HTR-8/SVneo (cell line): ENCODE measurements at places on chromosomes 6 and 20.

- no peak for DNase-seq
Observed at GRCh38 chr20:38828514-38829295, 23.2 kb downstream of the PPP1R16B start.

GRCh38 chr20:12090920-12091319 lies 173.2 kb downstream of the BTBD3 start:
- no peak for DNase-seq

GRCh38 chr6:168322966-168323365 lies 3.4 kb upstream of the DACT2 start:
- no peak for DNase-seq

- no peak for DNase-seq
Observed at GRCh38 chr6:105492706-105493673, 90.1 kb upstream of the PREP start.

DNA sequence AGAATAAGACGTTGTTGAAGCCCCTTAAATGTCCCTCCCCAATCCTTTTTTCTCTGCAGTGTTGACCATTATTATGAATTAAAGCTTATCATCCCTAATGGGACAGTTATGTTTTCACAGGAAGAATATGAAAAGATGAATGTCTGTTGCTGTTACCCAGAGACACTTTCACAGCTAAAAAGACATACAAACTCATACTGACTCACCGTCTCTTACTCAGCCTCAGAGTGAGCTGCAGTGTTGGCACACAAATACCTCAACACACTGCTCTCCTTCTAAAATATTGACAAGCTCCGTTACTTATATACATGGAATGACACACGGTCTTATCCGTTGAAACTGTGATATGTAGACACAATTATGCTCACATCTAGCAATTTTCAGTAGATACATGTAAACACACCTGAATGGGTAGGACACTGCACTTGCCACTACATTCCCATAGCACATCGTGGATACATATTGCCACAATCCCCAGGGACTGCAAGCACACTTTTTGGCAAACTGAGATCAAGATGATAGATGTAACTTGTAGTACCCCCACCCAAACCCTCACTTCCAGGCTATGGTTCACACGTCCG lies 9.6 kb upstream of the SAPCD1 start:
- no peak for DNase-seq

GRCh38 chr6:80523531-80523997 lies 417.1 kb downstream of the BCKDHB start:
- DNase-seq: no peak

DNA sequence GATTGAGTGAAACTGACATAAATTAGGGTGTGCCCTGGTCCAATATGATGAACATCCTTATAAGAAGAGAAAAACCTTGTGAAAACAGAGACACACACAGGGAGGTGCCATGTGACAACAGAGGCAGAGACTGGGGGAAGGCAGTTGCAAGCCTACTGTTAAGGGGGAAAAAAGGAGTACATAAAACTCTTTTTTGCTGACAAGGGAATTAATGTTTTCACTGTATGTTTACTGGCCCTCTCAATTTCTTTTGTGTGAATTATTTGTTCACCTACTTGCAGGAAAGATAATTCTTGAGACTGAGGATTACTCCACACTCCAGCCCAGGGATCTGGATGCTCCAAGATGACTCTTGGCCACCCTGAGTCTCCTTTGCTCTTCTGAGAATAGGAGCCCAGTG lies 12.1 kb upstream of the NRSN1 start:
- no peak for DNase-seq

DNA sequence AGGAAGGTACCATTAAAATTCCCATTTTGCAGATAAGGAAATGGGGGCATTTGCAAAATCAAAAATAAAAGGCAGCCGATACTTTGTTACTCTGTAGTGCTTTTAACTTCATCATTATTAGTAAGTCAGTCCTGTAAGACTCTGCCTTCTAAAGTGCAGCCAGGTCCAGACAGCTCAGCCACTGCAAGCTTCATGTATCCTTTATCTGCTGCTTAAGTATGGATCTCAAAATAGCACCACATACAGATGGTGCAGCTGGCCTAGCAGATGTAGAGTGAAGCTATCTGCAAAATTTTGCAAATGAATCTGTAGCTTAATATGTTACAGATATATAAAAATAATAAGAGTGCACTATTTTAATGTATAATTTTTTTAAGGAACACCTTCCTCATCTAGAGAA lies 53.4 kb downstream of the NUS1 start:
- no peak for DNase-seq

GRCh38 chr6:163971841-163972838 lies 557.6 kb downstream of the QKI start:
- no peak for DNase-seq

DNA sequence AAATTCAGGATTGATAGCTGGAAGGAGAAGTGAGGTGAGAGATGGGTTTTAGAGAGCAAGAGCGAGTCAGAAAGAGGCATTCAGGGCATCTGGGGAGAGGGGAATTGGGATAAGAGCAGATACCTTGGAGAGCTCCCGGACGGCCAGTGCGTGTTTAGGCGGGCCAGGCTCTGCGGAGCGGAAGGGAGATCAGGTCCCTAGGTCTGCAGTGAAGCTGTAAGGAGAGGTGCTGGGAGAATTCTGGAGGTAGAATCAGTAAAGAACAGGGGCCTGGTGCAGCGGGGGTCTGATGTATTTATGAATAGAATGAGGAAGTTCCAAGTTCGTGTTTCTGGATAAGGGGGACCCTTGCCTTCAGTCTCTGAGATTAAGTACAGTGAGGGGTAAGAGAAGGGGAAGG lies 47.4 kb upstream of the FAM83D start:
- DNase-seq: peak; percentile 49

GRCh38 chr20:3981132-3981452 lies 34.3 kb downstream of the RNF24 start:
- DNase-seq: no peak

DNA sequence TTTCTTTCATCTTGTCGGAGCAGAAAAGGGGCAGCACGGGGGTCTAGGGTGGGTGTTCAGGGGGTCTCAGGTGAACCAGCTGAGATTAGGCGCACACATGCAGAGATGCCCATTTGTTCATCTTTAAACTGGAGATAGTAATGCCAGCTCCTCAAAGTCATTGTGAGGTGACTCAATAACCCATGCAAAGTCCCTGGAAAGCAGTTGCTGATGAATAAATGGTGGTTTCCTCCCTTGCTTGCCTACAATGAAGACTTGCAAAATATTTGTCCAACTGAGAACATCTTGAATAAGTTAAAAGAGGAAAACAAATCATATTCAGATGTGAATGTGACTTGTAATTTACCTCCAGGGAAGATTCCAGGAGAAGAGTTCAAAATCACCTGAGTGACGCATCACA lies 206.9 kb downstream of the LY86 start:
- no peak for DNase-seq

GRCh38 chr6:91464201-91464600 lies 877.3 kb upstream of the MAP3K7 start:
- DNase-seq: no peak

GRCh38 chr6:24053057-24053456 lies 73.0 kb upstream of the NRSN1 start:
- DNase-seq: no peak

GRCh38 chr6:40411881-40412280 lies 175.3 kb downstream of the LRFN2 start:
- no peak for DNase-seq

GRCh38 chr20:23207826-23208540 lies 121.9 kb upstream of the CD93 start:
- no peak for DNase-seq

DNA sequence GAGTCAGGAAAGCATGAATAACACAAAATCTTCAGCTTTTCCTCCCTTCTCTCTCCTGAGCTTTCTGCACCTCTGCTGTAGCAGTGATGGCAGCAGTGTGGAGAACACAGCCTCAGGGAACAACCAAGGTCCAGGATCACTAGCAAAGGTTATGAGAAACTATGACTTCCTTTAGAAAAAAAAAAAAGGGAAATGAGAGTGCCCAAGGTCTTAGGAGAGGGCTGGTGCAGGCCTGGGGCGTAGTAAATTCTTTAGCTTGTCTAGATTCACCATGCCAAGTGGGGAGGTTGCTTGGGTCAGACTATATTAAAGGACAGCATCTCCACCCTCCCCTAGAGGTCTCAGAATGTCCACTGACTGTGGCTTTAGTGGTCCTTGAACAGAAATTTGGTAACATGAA lies 40.4 kb upstream of the POLR1H start:
- DNase-seq: no peak

DNA sequence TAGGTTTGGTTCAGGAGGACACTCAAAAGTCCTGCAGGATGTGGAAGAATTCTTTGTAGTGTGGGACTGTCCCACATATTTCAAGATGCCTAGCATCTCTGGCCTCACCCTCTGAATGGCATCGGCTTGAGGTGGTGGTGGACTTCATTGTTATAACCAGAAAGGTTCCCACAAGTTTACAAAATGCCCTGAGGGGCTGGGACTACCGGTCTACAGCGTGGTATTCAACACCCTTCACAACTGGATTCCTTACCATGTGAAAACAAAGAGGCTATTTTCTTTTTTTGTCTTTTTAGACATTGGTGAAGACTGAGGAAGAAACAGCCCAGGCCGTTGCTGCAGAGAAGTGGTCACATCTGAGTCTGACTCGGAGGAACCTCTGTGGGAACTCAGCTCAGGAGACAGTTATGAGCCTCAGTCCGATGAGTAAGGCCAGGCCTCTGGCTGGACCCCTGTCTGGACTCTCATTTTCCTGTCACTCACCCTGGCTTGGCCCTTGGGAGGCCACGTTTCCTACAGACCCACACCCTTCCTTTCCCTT lies 15.2 kb downstream of the PGBD1 start:
- DNase-seq: no peak

DNA sequence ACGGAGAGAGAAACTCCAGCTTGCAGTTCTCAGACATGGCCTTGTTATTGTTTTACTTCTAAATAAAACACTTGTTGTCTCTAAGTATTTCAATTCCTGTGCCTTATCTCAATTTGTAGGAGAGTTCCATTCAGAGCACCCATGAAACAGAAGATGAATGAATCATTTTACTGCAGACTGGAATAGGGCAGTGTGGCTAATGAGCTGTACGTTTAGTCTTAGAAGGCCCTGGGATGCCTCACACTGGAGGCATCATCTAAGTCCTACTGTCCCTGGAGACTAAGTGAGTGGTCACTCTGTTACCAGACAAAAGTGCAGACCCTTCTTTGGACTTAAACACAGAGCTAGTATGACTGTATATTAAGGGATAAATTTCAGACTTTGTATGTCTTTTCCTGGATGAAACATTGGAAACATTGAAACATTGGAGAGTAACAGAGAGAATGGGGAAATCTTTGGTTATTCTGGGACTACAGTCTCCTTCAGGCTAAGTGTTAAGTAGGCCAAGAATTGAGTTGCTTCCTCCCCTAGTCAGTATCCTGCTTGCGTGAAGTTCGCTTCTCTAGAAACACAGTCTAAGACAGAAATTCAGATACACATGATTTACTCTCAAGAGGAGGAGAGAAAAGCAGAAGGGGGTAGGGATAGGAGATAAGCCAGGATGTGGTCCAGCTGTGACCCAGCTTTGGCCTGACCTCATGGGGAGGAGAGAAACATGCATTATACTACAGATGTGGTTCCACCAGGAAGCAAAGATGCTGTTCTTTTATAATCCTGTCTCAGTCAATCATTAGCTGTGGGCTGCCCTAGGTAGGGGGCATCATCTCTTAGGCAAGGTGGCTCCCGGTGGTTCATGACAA lies 167.4 kb upstream of the BMP2 start:
- DNase-seq: no peak

- DNase-seq: no peak
Observed at GRCh38 chr6:131955876-131956275, 4.7 kb upstream of the CCN2 start.

GRCh38 chr6:90080876-90081481 lies 186.7 kb downstream of the GJA10 start:
- DNase-seq: no peak

DNA sequence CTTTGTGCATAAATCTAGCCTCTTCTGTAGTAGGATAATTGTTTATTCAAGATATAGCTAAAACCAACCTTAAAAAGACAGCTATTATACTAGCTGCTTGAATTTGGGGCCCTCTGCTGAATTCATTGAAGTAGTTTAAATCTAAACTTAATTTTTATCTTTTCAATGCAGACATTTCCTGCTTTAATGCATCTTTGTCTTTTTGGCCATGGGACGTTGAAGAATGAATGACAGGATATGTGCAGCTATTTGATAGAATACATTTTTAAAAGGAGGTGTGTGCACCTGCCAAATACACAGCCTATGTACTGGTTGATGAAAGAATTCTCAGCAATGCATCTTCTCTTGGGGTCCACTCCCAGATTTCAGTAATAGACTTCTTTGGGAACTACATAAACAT lies 524.9 kb downstream of the PHF3 start:
- no peak for DNase-seq

DNA sequence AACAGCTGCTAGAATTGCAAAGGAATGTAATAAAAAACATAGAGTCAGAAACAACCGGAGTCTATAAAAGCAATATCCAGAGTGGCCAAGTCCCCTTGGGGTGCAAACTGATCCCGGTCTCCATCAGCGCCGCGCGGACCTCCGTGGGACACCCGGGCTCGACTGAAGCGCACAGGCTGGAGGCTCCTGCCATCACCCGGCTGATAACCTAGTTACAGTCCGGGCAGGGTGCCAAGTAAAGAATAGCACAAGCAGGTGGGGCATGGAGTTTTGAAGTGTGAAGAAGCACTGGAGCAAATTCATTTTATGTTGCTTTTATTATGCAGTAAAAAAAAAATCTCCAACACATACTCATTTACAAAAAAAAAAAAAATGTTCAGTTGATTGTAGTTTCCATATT lies 205.1 kb upstream of the GMDS start:
- DNase-seq: no peak

GRCh38 chr6:1063671-1064355 lies 248.1 kb upstream of the FOXQ1 start:
- no peak for DNase-seq

DNA sequence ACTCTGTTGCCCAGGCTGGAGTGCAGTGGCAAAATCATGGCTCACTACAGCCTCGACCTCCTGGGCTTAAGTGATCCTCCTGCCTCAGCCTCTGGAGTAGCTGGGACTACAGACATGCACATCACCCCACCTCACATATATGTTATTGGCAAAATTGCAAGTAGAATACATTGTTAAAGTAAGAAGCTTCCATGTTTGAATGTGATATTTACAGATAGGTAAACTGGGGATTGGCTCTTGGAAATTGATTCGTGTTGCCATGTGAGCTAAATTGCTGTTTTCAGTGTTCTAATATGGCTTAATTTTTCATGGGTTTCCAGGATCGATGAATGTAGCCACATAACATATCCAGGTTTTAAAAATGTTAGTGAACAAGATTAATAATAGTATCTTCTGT lies 149.0 kb upstream of the ZNF217 start:
- no peak for DNase-seq

DNA sequence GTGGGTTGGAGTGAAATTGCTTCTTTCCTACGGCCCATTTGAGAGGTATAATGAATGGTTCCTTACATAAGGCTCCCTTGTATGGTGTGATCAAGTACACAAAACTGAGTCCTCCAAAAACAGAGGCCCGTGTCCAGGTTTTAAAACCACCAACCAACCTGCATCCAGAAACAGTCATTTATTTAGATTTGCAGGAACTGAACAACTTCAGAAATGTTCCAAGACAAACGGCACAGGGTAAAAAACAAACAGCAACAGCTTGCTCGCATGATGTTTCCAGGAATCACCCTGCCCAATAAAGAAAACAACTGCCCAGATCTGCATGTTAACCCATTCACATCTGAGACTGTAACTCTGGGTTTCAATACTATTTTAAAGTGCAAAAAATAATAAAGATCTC lies 40.2 kb upstream of the TRAM2 start:
- no peak for DNase-seq

GRCh38 chr20:43669332-43669731 lies 2.4 kb downstream of the MYBL2 start:
- peak; percentile 78 for DNase-seq
